ENCODE measurements at places on chromosomes 1 and 21.

GRCh38 chr1:235734335-235734734, 84.8 kb upstream of the GNG4 start:
- DNase-seq: no peak

DNA sequence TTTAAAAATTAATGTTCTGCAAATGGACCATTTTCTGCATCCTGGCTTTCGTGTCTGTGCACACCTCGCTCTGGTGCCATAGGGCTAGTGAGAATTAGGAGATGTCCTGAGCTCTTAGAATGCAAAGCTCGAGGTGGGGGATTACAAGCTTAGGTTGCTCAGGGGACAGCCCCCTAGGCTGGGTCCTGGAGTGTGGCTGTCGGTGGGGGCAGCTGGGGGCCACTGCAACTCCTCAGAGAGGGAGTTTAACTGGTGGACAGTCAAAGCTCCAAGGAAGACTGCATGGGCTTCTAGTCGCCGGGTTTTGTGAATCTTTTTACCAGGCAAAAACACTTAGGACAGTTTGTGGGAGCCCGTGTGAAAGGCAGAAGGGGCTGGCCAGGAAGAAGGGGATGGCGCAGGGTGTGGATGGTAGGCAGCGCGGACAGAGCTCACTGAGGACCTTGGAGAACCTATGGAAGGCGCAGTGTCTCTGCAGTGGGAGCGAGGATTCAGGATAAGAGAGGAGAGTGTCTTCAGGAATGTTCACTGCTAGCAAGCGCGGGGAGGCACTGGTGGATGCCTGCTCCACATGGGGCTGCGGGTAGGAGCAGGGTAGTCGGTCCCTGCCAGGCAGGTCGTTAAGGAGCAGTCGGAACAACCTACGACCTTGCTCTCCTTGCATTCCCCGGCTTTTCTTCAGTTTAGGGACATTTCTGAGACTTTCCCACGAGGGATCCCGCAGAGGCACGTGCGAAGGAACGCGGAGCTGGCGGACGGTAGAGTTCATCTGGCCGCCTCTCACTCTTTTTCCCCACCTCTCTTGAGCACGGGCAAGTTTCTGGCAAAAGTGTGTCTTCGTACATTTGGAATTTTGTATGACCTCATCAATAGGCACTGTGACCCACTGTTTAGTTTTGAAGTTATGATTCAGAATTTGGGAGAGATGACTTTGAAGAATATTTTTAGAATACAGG, 12.9 kb upstream of the KCNE1 start:
- DNase-seq: no peak

DNA sequence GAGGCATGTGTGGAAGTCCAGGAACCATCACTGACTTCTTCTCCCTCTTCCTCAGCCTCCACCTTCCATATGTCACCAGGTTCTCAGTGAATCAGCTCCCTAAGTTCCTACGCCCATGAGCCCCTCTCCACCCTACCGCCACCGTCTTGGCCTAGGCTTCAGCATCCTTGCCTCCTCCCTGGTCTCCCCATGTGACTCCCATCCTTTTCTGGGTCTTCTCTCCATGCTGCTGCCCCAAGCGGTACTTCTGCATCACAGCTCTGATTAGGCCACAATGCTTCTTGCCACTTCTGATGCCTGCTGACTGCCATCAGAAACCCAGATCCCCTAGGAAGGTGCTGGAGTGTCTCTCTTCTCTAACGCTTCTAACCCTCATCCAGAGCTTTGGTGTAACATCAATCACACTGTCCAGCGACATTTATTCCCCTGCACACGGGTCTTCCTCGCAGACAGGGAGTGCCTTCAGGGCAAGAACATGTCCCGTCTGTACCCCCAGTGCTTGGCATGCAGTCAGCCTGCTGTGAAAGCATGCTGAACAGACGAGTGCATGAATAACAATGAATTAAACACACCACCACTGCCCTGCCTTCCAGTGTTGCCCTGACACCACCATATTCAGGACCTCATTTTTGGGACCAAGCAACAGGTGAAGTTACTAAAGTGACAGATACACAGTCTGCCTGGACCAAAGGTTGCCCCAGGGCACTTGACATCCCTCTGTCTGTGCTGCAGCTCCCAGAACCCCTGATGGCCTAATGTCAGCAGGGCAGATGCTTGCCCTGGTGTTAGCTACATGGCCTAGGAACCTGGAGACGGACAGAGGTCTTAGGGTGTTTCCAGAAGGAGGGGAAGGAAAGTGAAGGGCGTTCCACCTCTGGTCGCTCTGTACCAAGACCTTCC, 158.7 kb upstream of the EDN2 start:
- peak; percentile 41 for DNase-seq

DNA sequence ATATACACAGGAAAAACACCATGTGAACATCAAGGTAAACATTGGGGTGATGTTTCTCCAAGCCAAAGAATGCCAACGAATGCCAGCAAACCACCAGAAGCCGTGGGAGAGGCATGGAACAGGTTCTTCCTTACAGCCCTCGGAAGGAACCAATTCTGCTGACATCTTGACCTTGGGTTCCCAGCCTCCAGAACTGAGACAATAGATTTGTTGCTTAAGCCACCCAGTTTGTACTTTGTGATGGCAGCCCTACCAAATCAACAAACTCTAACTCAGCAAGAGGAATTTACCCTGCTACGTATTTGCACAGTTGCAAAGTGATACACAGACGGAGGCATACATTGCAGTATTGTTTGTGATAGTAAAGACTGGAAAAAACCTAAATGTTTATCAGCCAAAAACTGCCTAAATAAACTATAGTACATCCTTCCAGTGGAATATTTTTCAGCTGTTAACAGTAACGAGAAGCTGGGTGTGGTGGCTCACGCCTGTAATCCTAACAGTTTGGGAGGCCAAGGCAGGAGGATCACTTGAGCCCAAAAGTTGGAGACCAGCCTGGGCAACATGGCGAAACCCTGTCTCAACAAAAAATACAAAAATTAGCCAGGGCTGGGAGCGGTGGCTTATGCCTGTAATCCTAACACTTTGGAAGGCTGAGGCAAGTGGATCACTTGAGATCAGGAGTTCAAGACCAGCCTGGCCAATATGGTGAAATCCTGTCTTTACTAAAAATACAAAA, 12.5 kb upstream of the ZC3H12A start:
- DNase-seq: no peak

DNA sequence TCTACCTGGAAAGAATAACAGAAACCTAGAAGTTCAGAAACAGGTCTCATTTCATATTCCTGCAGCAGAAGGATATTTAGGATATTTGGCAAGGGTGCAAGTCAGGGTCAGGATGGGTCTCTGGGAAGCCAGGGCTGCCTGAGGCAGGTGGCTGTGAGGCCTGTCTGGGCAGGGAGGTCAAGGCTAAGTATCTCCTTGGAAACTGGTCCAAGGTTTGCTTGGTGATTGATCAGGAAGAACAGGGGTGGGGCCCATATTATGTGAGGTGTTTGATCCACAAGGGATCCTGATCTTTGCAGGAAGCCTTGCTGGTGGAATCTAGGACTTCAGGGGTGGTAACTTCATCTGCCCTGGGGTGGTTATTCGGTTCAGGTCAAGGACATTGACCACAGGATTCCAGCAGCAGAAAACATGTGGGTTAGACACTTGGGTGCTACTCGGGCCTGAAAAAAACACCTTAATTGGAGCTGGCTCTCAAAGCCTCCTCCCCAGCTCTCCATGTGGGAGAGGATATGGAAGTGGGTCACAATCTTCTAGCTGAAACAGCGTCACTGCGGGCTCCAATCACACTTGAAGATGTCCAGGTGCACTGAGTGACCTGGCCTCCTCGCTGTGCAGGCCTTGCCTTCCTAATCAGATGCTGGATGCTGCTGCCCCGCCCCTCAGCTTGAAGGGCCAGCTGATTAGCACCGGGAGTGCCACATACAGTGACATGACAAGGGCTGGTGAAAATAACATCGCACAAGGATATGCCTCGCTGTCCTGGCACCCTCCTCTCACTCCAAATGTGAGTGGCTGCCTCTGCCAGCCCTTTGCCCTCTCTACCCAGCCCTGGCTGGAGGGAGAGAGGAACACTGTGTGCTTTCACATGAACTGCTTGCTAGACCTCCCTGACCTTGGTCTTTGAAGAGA, 8.7 kb downstream of the CTNNBIP1 start:
- DNase-seq: no peak

DNA sequence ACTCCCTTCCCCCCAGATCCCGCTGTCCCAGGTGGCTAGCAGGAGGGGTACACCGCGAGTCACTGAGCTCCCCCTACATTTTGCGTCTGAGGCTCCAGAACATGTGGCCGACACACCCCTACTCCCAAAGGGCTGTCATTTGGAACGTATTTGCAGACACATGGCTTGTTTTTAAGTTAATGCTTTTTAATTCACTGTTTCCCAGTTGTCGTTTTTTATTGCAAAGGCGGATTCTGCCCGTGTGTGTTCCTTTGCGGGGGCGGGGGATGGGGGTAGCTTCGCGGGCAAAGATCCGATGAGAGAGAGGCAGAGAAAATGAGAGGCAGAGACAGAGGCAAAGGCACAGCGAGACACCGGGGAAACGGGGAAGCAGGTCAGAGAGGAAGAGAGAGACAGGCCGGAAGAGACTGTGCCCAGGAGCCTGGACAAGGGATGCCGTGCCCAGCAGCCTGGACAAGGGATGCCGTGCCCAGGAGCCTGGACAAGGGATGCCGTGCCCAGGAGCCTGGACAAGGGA, 270.2 kb downstream of the FOXD2 start:
- no peak for DNase-seq

DNA sequence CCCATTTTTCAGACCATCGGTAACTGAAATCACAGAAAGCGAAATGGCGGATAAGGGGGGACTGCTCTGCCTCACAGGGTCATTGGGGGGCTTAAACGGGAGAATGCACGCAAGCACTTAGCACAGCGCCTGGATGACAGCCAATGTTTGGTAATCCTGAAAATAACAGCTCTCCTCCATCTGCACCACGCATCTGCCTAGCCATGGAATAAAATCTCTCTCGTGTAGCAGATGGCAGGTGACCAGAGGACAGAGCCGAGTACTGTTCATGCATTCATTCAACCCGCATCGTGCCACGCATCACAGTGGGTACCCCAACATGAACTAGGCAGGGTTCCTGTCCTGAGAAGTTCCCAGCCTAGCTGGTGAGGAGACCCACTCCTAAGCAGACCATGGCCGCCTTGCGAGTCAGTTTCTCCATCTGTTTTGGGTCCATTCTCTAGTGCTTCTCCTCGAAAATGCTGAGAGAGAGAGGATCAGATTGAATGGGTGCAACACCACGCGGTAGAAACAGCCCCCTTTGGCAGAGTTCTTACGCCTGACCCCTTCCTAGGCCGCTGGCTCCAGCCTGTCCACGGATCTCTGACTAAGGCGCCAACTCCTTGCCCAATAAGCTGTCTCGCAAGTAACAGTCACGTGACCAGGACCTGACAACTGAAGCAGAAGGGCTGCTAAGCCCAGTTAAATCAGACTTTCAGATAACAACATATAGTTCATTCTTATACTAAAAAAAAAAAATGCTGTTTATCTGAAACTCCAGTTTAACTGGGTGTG, 7.3 kb downstream of the SLC1A7 start:
- DNase-seq: no peak

GRCh38 chr1:81351864-81352263, 448.9 kb upstream of the ADGRL2 start:
- no peak for DNase-seq

- DNase-seq: no peak
These were observed 66.9 kb downstream of the PRDM16 start for GRCh38 chr1:3135744-3136455.

- no peak for DNase-seq
These were observed 1.4 kb downstream of the TOMM20 start for GRCh38 chr1:235127203-235127602.

DNA sequence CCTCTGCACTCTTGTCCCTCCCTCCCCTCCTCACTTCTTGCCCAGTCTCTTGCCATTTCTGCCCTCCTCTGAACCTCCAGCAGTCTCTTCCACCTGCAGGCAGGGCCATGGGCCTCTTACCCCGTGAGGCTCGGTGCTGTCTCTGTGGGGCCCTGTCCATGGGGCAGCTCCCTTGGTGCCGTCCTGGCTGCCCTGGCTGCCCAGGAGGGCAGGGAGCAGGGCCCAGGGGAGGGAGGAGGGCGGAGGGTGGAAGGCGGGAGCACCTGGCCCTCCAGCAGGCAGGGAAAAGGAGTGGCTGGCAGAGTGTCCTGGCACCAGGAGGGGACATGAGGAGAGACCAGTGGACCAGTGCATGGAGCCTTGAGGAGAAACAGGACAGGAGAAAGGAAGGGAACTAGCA, at the start of gene RORC:
Gene RORC, minus strand, starts transcription at position 198 of the 400 bp plus-strand sequence. Its CDS starts 38 bp downstream, at position 160.
- no peak for DNase-seq

DNA sequence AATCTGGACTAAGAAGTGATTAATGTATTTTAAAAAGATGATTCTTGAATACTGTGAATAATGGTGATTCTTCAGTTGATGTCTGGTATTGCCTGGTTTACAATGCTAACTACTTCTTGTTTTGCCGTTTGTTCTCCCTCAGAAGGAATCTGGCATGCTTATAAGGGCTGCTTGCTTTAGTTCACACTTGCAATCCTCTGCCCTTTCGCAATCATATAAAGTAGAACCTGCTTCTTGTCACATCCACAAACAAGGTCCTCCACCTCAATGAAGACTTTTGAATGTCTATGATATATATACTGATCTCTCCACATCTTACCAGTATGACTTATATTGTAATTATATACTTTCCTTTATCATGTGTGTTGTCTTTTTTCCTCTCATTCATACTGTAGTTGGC, 92.6 kb downstream of the ADGRL4 start:
- DNase-seq: no peak

- DNase-seq: peak; percentile 23
These were observed 180.4 kb downstream of the FOXD2 start for GRCh38 chr1:47618222-47618720.

GRCh38 chr1:172719066-172719627, 60.2 kb downstream of the FASLG start:
- no peak for DNase-seq

DNA sequence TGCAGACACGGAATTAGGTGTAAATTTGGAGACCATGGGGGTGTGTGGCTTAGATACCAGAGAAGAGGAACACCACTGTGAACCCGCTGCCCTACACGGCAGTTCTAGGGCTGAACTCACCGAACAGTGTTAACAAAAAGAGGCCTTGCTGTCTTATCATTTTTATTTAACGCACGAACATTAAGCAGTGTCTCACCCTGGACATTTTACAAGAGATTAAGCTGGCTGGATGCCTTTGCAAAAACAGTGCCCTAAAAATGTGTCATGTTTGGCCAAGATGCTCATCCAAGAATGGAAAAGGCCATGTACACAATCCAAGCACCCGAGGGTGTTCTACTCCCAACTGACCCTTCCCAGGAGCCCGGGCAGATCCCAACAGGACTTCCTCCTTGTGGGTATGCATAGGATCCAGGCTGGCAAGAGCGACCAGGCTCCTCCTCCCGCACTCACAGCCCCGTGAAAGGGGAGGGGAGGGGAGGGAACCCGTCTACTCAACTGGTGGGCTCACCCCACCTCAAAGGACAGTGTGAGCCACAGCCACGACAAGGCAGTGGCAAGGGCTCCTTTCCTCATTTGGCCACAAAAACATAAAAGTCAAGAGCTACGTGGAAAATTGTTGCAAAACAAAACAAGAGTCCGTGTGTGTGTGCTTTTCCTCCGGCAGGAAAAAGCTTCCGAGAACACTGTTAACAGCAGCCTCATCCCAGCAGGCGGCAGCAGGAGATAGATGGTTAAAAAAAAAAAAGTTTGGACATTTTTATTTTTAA, 20.3 kb downstream of the C2CD2 start:
- no peak for DNase-seq
